ENCODE measurements at places on chromosomes 11 and 22. TPM values are rescaled to one million over a fixed set of nuclear protein-coding genes. Genes with fewer than 3 reads are reported as not detected.

IL17REL gene
- total RNA-seq = not detected

SLC25A18 gene
- not detected for total RNA-seq

RFPL3 gene
- total RNA-seq = not detected

IRAG1 gene
- not detected for total RNA-seq

ACAT1 gene
- 23.0 TPM for total RNA-seq

SLCO2B1 gene
- total RNA-seq = not detected

BTG4 gene
- total RNA-seq = not detected

KRTAP5-10 gene
- total RNA-seq = not detected

KCNQ1 gene
- 44.6 TPM for total RNA-seq

ME3 gene
- total RNA-seq = 6.4 TPM

TTC38 gene
- 4.1 TPM for total RNA-seq

OR51B5 gene
- not detected for total RNA-seq

PIH1D2 gene
- 0.32 TPM for total RNA-seq

ACTN3 gene
- total RNA-seq = 0.32 TPM

C1QTNF4 gene
- total RNA-seq = 0.36 TPM

SEC14L2 gene
- total RNA-seq = 16.5 TPM

CCDC157 gene
- total RNA-seq = 3.7 TPM

NAP1L4 gene
- total RNA-seq = 344 TPM

RASSF10 gene
- total RNA-seq = not detected
